ENCODE measurements at places on chromosomes 16 and 17.

DNA sequence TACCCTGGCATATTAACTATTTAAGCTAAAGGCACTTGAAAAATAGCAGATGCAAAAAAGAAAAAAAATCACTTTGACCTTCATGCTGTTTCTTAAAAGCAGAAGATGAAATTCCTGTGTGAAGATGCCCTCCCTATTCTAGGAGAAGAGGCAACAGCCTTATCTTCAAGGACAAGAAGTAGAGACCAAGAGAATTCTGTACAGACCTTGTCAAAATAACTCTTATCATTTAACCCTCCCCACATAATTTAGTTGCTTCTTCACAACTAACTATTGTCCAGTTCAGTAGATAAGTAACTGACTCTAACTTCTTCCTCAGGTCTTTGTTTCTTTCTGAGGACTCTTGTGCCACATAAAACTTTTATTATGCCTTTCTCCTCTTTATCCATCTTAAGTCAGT is 72.0 kb upstream of the MARCHF10 start:
- no peak for DNase-seq

DNA sequence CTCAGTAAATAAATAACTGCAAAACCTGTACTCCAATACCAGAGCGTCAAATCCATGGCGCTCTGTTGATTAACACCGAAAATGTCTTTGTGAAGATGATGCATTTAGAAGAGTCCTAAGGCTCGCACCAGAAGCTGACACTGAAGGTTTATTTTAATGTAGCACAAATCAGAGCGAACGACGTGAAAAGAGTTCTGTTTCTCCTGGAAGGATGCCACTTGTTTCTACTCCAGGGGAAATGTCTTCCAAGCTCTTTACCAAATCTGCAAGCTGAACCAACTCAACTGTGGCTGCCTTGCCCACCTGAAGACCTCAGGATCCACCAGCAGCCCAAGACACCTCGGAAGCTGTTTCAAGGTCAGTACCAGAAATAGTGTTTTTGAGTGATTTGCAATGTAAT is 194.4 kb upstream of the MAF start:
- no peak for DNase-seq

DNA sequence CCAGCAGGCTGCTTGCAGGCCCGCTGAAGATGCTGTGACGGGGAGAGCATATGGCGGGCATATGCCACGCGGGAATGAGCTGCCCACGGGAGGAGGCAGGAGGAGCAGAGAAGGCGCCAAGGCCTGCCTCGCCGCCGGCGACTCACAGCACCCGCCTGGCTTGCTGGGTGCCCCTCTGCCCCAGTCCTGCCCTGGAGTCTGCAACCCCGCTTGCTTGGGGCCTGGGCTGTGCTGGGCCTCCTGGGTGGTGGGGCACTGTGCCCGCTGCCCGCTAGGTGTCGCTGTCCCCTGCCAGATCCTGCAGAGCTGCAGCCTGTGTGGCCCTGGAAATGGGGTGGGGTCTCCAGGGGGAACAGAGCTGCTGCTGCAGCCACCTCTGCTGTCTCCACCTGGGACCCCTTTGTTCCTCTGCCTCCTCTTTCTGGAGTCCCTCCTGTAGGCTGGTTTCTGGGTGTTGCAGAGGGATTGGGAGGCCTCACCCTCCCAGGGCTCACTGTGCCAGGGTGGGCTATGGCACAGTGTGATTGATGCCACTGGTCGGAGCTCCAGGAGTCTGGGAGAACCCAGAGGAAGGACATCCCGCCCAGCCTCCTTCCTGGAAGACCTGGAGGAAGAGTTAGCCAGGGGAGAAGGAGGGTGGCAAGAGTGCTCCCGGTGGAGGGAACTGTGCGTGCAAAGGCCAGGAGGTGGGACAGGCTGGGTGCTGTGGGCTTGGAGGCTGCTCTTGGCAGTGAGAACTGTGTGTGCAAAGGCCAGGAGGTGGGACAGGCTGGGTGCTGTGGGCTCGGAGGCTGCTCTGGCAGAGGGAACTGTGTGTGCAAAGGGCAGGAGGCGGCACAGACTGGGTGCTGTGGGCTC is 141.0 kb upstream of the CIBAR2 start:
- no peak for DNase-seq

GRCh38 chr17:67063141-67063540 is 18.8 kb downstream of the CACNG1 start:
- DNase-seq, result no peak

DNA sequence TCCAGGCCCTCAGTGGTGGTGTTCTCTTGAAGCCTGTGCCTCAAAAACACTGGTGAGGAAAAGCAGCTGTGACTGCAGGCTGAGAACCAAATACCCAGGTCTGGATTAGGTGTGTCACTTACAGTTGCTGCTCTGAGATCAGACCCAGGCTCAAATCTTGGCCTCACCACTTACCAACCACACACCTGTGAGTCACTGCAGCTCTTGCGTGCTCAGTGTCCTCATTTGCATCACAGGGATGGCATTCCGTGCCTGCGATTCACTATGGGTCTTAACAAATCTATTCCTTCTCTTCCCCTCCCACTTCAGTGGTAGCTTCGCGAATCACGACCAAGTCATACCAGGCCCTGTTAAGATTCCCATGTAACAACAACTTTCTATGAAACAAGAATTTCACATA is 233.4 kb upstream of the HSBP1 start:
- DNase-seq, result no peak

DNA sequence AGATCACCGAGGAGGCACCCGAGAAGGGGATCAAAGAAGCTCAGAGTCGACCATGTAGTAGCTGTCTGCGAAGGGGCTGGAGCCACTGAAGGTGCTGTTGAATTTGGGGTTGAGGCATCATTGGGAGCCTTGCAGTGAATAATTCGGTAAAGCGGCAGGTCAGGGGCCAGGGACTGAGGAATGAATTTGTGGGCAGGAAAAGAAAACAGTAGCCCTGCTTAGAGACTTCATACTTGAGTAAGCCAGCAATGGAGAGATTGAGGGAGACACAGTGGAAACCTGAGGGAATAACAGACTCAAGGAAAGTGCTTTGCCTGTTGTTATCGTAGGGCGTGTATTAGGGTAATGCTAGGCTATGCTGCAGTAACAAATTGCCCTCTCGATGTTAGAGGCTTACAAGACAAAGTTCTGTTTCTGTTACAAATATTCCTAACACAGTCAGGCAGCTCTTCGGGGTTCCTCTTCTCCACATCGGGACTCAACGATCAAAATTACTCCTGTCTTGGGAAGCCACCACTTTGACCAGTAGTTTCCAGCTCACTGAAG is 13.4 kb upstream of the HERPUD1 start:
- no peak for DNase-seq

DNA sequence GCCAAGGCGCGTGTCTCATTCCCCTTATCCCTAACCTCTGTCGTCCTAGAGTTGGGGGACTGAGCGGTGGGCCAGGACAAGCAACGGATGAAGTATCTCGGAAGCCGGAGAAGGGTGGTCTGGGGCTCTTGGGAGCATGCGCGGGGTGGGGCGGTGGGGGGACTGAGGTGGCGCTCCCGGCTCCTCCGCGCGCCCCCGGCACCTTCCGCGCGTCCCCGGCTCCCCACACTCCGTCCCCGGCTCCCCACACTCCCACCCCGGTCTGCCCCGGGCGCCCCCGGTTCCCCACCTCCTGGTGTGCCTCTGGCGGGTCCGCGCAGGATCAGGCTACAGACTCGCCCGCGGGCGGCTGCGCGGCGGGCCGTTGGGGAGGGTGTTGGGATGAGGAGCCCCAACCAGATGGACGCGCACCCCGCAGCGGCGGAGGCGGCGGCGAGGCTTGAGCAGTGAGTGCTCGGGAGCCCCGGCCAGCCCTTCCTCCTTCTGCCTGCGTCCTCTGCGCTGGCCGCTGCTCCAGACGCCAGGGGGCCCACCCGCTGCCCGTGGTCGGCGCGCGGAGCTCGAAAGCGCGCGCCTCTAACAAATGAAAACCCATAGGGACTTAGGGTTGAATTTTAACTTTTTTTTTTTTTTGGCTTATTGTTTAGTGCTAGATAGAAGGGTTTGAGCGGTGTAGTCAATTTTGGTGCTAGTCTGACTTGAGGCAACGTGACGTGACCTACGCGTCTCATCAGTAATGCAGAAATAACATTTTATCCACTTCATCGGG is 5.6 kb upstream of the CRYM start:
- DNase-seq, result no peak

- no peak for DNase-seq
Measured at GRCh38 chr16:78768718-78769117, 669.3 kb downstream of the WWOX start.

GRCh38 chr17:27578718-27579085 is 52.3 kb upstream of the LGALS9 start:
- DNase-seq, result no peak

- no peak for DNase-seq
Measured at GRCh38 chr17:82121246-82121645, 23.2 kb upstream of the FASN start.

DNA sequence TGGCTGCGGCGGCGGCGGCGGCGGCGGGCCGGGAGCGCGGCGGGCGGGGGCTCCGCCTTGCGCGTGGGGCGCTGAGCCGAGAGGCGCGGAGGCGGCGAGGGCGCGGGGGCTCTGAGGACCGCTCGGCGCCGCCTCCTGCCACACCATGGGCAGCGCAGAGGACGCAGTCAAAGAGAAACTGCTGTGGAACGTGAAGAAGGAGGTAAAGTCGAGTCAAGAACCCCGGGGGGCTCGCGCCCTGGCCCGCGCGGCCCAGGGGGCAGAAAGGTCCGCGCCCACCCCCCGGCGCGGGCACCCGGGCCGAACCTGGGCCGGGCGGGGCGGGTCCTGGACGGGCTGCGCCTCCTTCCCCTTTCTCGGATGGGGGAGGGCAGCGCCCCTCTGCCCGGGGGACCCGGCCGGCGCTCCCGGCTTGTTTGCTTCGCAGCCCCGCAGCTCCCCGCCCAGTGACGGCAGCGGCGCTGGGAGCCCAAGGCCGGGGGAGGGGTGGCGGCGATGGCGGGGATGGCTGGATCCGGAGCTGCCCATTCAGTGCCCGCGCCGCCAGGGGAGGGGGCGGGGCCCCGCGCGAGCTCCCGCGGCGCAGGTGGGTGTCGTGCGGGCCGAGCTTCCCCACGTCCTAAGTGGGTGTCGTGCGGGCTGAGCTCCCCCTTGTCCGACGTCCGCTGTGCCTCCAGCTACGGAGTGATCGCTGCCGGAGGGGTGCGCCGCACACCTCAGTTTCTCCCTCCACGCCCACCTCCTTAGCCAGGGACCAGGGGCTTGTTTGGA is 428 bp downstream of the SGSM2 start:
- peak; percentile 55 for DNase-seq

GRCh38 chr16:66374176-66374575 is 7.7 kb downstream of the CDH5 start:
- no peak for DNase-seq

DNA sequence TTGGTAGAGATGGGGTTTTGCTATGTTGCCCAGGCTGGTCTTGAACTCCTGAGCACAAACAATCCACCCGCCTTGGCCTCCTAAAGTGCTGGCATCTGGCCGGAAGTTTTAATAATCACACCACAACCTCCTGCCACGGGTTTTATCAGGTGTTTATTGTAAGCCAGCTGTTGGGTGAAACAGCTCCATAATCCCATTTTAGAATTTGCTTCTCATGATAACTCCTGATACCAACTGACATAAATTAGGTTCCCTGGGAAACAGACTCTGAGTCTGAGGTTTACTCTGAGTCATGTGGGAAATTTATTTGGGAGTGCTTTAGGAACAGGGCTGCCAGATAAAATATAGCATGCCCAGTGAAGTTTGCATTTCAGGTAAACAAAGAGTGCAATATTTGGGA is 122.6 kb upstream of the MED13 start:
- DNase-seq, result no peak

DNA sequence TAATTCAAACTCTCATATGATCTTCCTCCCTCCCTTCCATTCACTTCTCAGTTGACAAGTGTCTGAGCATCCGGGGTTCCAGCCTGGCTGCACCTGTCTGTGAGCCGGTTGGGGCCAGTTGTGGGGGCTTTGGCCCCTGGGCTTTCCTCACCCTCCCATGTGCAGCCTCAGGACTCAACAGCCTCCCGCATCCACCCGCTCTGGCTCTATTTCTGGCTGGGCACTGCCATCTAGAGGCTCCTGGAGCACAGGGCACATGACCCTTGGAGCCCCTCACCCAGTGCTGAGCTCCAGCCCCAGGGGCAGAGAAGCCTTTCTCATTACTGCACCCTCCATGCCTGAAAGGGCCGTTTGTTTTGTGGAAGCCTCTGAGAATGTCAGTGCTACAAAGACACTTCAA is 43.3 kb downstream of the HAPSTR1 start:
- DNase-seq, result no peak

DNA sequence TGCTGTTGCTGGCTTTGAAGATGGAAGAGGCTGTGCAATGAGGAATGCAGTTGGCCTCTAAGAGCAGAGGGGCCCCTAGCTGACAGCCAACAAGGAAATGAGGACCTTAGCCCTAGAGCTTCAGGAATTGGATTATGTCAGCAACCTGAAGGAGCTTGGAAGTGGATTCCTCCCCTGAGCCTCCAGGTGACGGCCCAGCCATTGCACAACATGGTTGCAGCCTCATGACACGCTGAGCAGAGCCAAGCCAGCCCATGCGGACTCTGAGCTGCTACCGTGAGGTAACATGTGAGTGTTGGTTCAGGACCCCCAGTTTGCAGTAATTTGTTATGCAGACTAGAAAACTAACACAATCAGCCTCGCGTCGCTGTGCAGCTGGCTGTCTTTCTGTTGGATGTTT is 20.2 kb downstream of the CCDC42 start:
- no peak for DNase-seq

DNA sequence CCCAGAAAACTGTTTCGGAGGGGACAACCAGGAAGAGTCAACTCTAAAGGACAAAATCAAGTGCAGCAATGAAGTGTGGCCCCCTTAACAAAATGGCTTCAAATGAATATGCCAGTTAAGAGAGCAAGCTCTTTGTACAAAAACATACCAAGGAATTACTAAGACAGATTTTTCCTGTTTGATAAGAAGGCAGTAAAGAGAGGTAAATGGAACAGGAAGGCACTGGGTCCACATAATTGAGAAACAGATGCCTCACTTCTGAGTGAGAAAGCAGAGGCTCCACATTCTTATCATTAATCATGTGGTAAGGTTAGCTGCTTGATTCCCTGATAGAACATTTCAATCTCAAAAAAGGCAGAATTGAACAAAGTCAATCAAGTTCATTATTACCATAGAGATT is 44.9 kb downstream of the MBTD1 start:
- no peak for DNase-seq

DNA sequence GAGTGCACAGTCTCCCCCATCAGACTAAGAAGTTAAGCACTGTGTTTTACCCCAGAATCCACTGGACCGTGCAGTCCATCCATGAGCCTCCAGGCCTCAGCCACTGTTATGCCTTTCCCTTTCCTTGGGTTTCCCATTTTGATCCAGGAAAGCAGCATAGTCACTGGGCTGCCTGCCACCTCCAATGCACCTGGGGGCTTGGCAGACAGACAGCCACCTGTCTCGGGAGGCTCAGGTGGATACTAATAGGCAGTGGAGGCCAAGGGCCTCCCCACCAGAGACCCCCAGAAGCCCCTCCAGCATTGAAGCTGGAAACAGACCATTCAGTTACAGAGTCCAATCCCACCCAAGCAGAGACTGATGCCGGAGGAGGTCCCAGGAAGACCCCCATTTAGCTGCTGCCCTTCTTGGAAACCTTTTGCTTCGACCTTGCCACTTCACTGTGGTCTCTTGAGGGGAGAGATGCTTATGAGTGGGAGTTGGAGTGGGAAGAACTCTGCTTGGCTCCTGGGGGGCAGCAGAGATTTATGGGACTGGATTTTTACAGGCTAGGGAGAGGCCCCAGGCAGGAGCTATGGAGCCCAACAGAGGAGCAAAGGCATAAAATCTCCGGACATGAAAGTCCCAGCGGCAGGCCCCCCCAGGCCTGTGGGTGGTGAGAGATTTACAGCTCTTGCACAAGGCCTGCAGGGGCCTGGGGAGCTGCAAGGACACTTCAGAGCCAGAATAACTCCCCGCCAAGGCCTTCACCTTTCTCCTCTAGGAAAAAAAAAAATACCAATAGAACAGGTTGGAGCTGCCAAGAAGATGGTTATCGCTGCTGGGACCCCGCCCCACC is 12.2 kb upstream of the SP2 start:
- no peak for DNase-seq

Data from putamen (tissue), 1 donor.